ENCODE measurements at places on chromosomes 3 and 15. TPM values are rescaled to one million over a fixed set of nuclear protein-coding genes. Genes with fewer than 3 reads are reported as not detected.

The TM6SF1 gene
- 0.11 TPM for total RNA-seq

The RBM15B gene
- 35.1 TPM for total RNA-seq

The MASP1 gene
- 15.1 TPM for total RNA-seq

The KLHDC8B gene
- 17.2 TPM for total RNA-seq

The KLHL40 gene
- not detected for total RNA-seq

The SNX22 gene
- 0.13 TPM for total RNA-seq

The GPR62 gene
- 0.11 TPM for total RNA-seq

The CCR3 gene
- 0.13 TPM for total RNA-seq

The CCR9 gene
- total RNA-seq, result not detected

The CHAC1 gene
- 9.8 TPM for total RNA-seq

The SAXO2 gene
- 1.9 TPM for total RNA-seq

The NEIL1 gene
- 5.0 TPM for total RNA-seq

The VGLL3 gene
- total RNA-seq, result 15.7 TPM

The ADAMTS17 gene
- 5.0 TPM for total RNA-seq

The UQCC5 gene
- 2.5 TPM for total RNA-seq

The GRM2 gene
- under 0.01 TPM for total RNA-seq

The ASB14 gene
- total RNA-seq, result 0.11 TPM

The SV2B gene
- total RNA-seq, result under 0.01 TPM

The SLC24A5 gene
- not detected for total RNA-seq

The GOLGA6B gene
- not detected for total RNA-seq

The RYK gene
- total RNA-seq, result 96.4 TPM

The ADCY5 gene
- total RNA-seq, result 1.4 TPM

The CPEB1 gene
- total RNA-seq, result 36.4 TPM

The CIP2A gene
- total RNA-seq, result 17.2 TPM

The SERINC4 gene
- total RNA-seq, result not detected

The HCN4 gene
- total RNA-seq, result not detected

The GOLGA8Q gene
- total RNA-seq, result 2.4 TPM

The MST1R gene
- 1.3 TPM for total RNA-seq

The PLAAT1 gene
- total RNA-seq, result not detected

The GAP43 gene
- 0.39 TPM for total RNA-seq

The PLSCR5 gene
- total RNA-seq, result not detected

The UBAP1L gene
- 2.7 TPM for total RNA-seq

The WWTR1 gene
- 198 TPM for total RNA-seq

The CDCP1 gene
- 1.2 TPM for total RNA-seq
